NB4 (cell line): ENCODE measurements at places on chromosomes 3 and 15.
A peak's percentile ranks its signal among the peaks of the same experiment; 100 is the strongest.

- peak; percentile 29 for DNase-seq
Measured at GRCh38 chr3:160038862-160039562, 50.4 kb downstream of the IL12A start.

GRCh38 chr15:101206176-101206591 lies 45.7 kb downstream of the CHSY1 start:
- DNase-seq, result peak; percentile 65

GRCh38 chr3:10547413-10547812 lies 42.0 kb upstream of the ATP2B2 start:
- no peak for DNase-seq

DNA sequence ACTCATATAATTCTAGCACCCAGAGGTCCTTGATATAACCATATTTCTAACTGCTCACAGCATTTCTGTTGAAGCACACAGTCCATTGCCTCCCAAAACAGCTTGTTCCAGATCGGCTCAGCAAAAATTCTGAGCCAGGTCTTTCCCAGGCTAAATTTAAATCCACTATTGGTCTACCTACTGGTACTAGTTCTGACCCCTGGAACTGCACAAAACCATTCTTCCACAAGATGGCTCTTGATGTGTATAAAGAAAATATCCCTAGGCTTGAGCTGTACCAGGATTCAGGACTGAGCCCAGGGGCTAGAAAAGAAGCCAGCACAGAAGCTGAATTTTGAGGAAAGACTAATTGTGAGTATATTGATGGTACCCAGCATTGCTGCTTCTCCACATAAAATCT lies 75.4 kb upstream of the ABHD17C start:
- DNase-seq, result peak; percentile 4

- no peak for DNase-seq
Measured at GRCh38 chr3:168398371-168399025, 302.8 kb upstream of the GOLIM4 start.

DNA sequence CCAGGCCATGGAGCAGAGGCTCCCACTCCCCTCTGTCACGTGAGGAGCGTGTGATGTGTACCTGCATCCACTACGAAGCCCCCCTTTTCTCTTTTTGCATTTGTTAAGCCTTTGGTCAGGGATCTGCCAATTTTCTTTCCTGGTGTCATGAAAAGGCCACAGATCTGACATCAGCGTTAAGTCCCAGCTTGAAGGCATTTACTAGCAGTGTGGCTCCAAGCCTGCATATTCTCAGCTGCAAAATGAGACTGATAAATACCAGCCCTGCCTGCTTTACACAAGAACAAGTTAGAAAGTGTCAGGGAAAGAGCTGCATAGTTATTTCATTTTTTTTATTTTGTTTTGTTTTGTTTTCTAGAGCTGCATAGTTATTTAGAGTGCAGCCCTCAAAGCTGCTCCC lies 2.3 kb upstream of the ANKRD63 start:
- peak; percentile 27 for DNase-seq

DNA sequence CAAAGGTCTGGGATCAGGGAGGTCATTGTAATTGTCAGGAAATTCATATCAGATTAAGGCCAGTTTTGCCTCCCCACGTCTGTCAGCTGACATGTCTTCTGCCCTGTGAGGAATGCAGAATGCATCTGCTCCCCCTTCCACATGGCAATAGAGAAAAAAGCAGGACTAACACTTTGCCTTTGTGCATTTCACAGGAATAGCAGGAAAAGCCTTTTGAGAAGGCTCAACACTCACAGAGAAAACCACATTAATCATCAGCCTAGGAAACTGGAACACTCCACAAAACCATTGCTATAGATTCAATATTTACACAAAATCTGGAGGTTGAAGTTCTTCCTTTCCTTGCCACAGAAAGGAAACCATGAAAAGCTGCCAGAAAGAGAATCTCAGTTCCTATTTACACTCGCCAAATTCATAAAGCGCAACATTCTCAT lies 165.2 kb upstream of the HES1 start:
- no peak for DNase-seq

GRCh38 chr15:67037694-67038093 lies 27.7 kb upstream of the SMAD3 start:
- DNase-seq, result no peak

DNA sequence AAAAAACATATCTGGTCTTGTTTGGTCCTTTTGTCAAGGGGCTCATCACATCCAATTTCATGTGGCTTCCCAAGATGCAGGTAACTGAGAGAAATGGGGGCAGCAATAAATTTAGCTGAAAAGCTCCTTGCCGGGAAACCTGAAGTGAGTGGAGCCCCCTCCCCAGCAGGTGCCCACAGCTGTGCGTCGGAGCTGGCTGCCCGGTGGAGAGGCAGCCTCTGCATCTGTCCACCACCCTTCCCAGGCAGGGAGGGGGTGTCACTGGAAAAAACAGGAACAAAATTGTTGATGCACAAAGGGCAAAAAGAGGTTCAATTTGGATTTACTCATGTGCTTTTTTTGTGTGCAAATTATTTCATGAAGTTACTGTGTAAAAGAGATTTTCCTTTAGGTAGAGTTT lies 249.4 kb upstream of the LYSMD4 start:
- DNase-seq, result no peak

- no peak for DNase-seq
Measured at GRCh38 chr15:59296181-59296617, 76.5 kb downstream of the MYO1E start.

GRCh38 chr3:10852066-10852808 lies 36.2 kb downstream of the SLC6A11 start:
- no peak for DNase-seq

DNA sequence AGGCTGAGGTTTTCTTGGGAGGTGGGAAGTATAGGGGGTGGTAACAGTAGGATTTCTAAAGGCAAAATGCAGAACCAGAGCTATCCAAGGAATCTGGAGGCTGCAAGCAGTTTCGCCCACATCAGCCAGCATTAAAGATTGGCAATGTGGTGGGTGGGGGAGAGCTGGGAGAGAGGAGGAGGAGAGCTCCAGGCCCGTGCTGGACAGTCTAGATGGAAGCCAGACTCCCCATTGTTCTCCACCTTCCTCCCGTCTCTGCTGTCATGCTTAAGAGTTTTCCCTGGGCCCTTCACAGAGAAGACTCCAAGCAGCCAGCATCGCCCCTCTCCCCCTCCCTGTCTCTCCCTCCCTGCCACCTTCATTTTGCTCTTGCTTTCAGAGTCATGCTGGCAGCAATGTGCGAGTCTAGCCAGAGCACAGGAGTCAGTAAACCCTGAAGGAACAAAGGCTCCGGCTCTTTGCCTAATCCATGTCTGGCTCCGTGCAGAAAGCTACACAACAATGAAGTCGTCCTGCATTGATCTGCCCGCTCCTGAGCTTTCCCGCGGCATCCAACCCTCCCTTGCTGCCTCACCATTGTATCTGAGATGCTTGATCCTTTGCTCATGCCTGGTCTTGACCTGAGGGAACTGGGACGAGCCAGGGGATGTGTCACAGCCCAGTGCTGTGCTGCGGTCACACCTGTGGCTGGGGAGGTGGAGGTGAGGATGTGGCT lies 282.9 kb downstream of the NTRK3 start:
- DNase-seq, result no peak

GRCh38 chr3:16326724-16327349 lies 61.8 kb downstream of the OXNAD1 start:
- DNase-seq, result no peak

DNA sequence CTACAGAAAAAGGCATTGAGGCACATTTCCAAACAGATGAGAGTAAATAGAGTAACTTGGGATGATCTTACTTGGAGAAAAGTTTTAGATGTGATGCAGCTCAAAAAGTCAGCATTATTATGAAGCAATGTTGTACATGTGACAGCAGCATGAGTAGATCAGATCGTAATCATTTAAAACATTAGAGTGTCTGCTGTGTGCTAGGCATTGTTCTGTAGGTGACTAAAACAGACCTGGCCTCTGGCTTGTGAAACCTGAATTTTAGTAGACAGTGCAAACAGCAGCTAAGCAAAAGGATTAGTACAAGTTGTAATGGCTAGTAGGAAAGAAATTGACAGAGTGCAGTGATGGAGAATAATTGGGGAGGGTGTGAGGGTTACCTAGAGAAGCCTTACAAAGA lies 15.1 kb downstream of the UBE2E1 start:
- DNase-seq, result no peak

GRCh38 chr15:69172847-69173246 lies 12.4 kb downstream of the GLCE start:
- no peak for DNase-seq

DNA sequence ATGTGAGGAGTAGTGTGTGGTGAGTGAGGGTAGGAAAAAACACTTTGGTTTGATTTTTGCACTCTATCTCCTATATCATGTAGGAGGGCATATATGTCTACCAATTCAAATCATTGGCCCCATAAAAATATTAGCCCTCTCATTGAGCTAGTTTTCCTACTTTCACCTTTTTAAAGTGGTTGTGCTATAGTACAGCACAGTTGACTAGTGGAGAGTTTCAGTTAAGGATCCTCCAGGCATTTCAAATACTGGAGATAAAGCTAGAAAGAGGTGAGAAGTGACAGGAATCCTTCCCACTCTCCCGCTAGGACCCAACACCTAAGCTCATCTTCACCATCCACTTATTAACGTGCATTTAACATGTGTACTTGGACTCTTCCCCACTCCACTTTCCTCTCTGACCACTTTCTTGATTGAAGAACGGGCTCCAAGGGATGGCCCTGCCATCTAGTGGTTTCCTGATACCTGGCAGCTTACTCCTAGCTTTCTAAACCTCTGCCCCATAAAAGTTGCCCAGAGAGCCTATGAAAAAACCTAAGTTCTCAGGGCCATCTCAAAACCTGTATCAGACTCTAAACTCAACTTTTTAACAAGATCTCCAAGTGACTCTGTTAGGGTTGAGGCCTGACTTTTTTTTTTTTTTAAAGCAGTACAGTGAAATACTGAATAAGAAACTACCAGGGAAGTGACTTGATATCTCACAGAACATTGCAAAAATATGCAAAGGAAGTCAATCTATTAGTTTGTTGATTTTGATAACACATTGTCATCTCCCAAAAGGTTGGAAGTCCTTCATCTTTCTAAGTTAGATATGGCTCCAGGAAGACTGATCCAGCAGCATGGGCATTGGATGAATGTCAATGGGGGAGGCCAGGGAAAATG lies 17.9 kb downstream of the IL12A start:
- DNase-seq, result peak; percentile 61

- no peak for DNase-seq
Measured at GRCh38 chr15:82942691-82943090, 9.8 kb downstream of the HOMER2 start.

DNA sequence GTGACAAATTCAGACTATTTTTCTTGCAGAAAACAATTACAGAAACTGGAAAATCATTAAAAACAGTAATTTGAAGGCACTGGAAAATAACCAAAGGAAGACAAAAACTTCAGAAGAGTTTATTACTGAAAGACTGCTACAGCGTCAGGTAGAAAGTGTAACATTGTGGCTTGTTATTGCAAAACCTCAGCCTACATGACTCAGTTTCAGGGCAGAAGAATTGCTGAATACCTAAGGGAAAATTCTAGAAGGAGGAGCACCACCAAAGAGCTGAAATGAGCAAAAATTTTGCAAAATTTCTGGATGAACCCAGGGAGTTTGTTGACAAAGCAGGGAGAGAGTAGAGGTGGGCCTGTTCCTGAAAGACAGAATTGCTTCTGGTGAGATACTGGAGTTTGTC lies 219.6 kb downstream of the C3orf38 start:
- no peak for DNase-seq

DNA sequence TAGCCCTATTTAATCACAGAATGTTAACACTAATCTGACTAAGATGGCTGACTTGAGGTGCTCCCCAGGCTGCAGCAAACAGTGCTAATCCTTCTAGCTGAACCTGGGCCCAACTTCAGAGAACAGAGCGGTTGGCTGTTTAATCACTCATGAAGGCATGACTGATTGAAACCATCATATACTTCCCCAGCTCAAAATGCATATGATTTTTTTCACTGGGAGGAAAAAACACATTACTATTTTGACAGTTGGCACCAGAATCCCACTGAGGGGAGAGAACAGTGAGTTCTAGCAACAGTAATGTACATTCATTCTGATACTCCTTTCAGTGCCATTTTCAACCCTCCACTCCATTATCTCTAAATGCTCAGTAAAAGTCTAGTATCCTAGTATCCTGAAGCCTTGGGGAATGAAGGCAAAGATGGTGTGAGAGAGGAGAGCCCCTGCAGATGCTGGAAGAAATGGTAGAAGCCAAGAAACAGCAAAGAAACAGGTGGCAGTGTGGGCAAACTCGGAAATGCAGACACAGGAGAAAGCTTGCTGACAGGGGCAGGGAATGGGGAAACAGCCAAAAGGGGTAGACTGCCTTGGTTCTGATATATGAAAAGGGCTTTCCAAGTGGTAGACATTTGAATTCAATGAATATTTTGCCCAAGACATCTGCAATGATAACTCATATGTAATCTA lies 34.4 kb upstream of the CASR start:
- DNase-seq, result no peak

- DNase-seq, result no peak
Measured at GRCh38 chr15:47188758-47189507, 528.4 kb upstream of the SEMA6D start.

- DNase-seq, result no peak
Measured at GRCh38 chr3:131608296-131608695, 105.5 kb upstream of the MRPL3 start.

GRCh38 chr3:95434491-95434890 lies 1371.6 kb downstream of the NSUN3 start:
- no peak for DNase-seq

GRCh38 chr15:70794596-70795310 lies 31.4 kb upstream of the UACA start:
- no peak for DNase-seq

GRCh38 chr3:176920766-176921160 lies 276.5 kb downstream of the TBL1XR1 start:
- no peak for DNase-seq

- DNase-seq, result peak; percentile 52
Measured at GRCh38 chr15:73957276-73957675, 31.0 kb downstream of the LOXL1 start.
